ENCODE measurements at places on chromosomes 3 and 15.

DNA sequence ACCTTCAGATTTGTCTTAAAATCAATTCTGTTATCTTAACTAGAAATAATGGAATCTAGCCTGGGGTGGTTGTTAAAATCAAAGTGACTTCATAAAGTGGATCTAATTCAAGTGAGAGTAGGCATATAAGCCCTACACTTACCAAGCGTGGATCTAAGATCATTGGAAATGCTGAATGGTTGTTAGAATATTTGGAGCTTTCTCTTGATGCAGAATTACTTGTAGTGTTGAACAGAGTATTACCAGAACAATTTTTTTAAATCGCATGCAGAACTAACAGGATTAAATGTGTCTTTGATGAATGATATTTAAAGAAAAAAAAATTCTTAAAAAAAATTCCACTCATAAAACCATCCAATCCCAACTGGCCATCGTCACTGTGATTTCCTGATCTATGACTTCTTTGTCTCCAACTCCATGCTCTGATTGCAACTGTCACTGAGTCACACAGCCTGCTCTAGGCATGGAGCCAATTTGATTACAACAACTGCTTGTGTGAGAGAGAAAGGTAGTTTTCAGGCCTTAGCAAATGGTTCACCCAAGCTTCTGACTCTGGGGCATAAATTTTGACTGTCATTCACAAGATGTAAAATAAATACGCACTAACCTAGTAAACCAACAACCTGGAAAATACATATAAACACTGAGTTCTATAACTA, 25.9 kb upstream of the SPRED1 start:
- no peak for DNase-seq

- no peak for DNase-seq
These were observed 1272.7 kb downstream of the NSUN3 start for GRCh38 chr3:95335517-95335916.

DNA sequence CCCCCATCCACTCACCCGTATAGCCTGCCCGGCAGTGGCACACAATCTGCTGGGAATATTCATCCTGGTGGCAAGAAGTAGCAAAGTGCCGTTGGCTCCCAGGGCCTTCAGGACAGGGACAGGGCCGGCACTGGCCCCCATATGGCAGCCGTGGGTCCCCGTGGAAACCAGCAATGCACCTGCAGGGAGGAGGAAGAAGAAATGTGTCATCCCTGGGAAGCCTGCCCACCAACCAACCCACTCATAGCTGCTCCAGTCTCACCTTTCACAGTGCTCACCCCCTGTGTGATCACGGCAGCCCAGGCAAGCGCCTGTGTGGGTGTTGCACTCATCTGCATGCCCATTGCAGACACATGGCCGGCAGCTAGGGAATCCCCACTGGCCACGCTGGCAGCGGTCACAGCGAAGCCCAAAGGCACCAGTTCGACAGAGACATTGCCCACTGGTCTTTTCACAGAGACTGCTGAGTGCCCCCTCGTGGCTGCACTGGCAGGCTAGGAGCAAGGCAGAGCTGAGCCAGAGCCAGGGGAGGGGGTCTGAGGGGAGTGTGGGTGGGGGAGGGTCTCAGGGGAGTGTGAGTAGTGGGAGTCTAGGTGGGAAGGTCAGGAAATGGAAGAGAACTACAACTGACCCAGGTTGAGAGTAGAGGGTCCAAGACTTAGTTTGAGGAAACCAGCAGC, 4.5 kb upstream of the USP19 start:
- no peak for DNase-seq

GRCh38 chr3:188415196-188415595, 261.2 kb downstream of the LPP start:
- DNase-seq: no peak

DNA sequence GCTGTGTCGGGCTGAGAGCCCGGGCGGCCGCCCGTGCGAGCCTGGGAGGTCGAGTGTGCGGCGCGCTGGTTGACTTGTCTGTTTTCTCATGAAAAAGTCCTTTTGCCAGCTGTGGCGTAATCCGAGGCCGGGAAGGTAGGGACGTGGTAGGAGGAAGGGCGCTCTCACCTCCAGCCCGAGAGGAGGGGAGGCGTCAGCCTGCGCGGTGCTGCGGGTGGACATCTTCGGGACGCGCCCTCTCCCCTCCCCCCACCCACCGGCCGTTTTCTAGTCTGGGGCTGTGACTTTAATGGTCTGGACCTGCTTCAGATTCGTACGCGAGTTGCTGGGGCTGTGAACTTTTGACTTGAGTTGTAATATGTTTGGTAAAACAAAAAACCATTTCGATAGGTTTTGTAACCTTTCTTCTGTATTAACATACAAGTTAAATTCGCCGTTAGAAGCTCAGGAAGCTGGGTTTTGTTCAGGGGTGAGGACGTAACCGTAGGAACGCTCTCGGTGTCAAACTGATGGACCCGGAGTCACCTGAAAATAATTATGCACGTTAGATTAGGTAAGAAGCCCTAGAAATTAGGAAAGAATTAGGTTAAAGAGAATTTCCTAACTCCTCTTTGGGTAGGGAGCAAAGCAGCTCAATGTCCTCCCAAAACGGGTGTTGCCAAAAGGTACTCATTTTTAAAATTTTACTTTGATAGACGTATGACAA, 762 bp downstream of the NCK1 start:
- DNase-seq: no peak

DNA sequence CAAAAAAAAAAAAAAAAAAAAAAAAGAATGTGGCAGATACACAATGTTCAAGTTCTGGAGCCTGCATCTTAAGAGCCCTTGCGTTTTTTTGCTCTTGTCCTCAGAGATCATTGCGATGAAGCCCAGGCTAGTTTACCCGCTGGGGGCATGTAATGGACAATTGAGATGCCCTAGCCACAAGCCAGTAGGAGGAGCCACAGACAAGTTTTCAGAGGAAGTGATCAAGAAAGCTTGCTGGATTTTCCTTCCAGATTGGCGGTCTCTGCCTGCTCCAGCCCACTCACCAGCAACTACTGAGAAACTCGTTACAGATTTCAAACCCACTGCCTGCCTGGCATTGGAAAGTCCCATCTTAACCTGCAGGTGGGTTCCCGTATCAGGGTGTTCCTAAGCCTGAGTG, 192.1 kb upstream of the EOMES start:
- no peak for DNase-seq
